ENCODE measurements at places on chromosomes 16 and 17. TPM values are rescaled to one million over a fixed set of nuclear protein-coding genes. Genes with fewer than 3 reads are reported as not detected.

GRCh38 chr17:57940653-57941329, 14.4 kb downstream of the CUEDC1 start:
- DNase-seq: peak; percentile 86

TRAPPC1 gene
- 26.4 TPM for total RNA-seq

SYNRG gene
- 7.3 TPM for total RNA-seq

DNA sequence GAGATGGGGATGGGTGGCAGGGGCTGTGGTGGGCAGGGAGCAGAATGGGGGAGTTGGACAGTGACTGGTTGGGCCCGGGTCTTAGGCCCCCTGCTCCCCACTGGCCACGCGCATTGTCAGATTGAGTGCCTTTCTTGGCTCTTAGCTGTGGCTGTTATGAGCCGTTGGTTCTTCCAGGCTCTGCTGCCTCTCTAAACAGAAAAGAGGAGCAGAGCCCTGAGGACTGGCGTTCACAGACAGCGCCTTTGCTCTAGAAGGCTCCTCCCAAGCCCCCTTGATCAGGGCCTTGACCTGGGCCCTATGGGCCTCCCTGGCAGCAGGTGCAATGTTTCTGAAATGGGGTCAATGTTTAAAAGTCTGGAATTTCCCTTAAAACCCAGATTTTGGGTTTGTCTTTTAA, 14.8 kb upstream of the NUDT16L1 start:
- DNase-seq: no peak

Data from PC-3 (cell line).